Vagina (tissue), 2 donors: ENCODE measurements at places on chromosomes 6 and 20.

DNA sequence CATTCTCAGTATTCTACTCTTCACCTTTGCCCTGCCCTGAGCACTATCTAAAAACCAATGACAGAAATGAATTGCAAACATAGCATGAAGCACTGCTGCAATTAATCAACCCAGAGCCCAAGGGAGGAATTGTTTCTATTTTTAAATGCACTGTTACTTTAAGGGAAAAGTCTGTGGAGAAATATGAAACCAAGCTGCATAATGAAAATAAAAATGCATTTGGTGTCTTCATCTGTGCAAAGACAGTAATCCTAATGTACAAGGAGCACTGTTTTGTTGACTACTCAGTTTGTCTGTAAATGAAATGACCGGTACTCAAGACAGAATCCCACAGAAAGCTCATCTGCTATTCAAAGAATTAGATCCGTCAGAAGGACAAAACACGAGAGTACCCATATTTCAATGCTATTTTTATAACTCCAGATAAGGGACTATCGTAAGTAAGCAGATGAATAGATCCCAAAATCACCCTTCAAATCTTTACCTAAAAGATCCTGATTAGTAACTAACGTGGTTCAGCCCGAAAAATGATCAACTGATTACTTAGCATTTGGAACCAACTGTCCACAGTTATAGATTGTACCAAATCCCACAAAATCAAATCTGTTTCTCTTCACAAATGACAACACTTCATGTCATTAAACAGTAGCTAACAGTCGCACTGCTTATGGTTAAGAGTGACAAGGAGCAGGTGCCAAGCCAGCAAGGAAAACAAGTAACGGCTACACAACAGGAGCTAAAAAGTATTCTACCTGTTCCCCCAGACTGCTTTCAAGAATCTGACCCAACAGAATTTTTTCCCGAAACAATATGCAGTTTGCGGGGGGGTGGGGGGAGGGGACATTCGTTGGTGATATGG is 2.4 kb downstream of the KIF13A start:
- no peak for DNase-seq

- DNase-seq: no peak
These were observed 41.8 kb downstream of the C6orf58 start for GRCh38 chr6:127618729-127619128.

DNA sequence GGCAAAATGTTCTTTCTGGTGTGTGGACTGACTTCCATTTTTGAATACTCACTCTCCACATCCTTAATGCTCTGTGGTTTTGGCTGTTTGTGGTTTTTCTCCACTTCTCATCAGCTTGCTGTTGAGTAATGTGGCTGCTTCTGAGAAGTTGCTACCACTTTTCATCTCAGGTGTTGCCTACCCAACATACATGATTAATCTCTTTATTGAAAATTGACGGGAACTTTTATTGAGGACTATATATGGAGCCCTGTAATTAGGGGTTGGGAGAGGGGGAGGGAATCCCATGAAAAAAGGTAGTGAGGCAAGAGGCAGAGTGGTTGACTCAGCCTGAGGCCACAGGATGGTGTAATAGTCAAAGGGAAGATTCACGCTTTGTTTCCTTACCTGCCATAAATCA is 17.6 kb downstream of the IL22RA2 start:
- DNase-seq: no peak

DNA sequence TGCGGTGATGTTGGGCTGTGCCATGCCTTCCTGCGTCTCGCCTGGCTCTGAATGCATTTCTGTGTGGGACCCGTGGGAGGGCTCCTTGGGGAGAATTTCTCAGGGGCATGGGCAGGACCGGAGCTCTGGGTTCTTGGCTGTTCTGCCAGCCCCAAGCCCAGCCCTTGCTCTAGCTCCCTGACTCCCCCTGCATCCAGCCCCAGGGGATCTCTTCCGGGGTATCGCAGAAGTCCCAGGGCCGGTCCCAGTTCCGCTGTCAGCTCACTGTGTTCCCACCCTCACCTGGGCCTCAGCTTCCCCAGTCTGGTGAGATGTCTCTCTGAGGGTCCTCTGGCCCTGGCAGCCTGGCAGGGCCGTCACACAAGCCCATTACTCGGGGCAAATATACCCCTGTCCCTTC is 20.5 kb downstream of the SPDEF start:
- DNase-seq: no peak

- no peak for DNase-seq
These were observed 47.5 kb downstream of the KIAA1755 start for GRCh38 chr20:38212806-38213606.

DNA sequence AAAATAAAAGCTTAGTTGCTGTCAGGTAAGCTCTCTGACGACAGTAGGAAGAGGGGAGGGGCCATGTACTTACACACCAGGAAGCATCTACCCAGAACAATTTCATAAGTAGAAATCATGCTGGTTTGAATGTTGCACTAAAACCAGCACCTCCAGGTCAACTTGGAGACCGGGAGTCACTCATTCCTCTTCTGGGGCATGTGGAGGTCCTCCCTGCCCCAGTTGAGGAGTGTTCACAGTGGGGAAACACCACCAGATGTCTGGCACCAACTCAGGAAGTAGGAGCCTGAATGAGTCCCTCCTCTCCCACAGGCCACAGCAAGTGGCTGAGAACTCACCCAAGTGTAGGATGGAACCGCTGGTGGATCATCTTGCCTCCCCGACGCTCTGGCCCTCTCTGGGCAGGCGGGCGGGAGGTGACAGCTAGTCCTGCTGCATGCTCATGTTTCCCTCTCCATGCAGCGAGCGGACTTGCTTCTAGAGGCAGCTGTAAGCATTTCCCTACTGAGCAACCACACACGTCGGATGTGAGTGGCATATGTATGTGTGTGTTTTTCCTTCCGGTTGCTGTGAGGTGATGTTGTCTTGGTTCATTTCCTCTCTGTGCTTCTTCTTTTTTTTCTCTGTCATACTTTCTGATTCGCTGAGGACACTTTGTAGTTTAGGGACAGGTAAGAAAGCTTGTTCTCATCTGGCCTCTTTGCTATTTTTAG is 149.5 kb upstream of the NEDD9 start:
- no peak for DNase-seq

DNA sequence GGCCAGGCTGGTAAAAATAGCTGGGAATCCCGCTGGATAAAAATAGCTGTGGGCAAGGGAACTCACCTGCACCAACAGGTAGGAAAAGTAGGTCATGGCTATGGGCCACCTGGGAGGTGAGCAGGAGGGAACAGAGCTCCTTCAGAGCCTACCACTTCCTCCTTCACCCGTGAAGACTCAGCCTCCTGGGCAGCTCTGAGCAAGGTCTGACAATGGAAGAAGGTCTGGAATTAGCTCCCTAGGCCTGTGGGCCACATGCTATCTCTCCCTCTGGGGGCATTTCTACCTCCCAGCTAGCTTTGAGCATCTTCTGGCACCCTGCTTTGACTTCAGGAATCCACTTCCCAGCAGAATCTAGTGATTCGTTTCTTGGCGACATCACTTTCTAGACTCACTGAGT is 153.9 kb downstream of the MRPL14 start:
- DNase-seq: no peak

- DNase-seq: no peak
These were observed 248.5 kb downstream of the FOXC1 start for GRCh38 chr6:1858196-1858595.

- DNase-seq: no peak
These were observed 401.5 kb upstream of the ADGRB3 start for GRCh38 chr6:68233623-68234022.

DNA sequence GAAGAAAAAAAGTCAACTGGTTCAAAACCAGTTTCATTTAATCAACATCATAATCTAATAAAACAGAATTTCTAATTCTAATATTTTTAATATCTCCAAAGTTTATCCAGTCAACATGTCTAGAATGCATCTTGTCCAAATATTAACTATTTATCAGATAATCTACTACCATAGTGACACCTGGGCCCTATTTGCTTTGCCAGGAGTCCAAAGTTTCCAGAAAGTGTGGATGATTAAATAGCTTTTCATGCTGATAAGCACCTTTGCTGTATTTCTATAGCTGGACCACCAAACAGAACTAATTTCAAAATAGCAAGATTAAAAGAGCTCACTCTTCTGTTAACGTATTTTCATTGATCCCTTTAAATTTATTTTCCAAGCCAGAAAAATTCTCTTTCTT is 12.3 kb upstream of the TAAR1 start:
- DNase-seq: no peak

GRCh38 chr6:70304616-70305015 is 1.7 kb upstream of the COL9A1 start:
- no peak for DNase-seq

- DNase-seq: no peak
These were observed 412.8 kb downstream of the CD83 start for GRCh38 chr6:14530385-14530784.

- DNase-seq: no peak
These were observed 4.0 kb downstream of the PPP1R18 start for GRCh38 chr6:30682143-30683117.

- DNase-seq: no peak
These were observed 1133.3 kb upstream of the ADGRB3 start for GRCh38 chr6:67501755-67502154.

- no peak for DNase-seq
These were observed 748 bp upstream of the ZNF292 start for GRCh38 chr6:87154641-87154992.

- no peak for DNase-seq
These were observed 459.2 kb downstream of the RFPL4B start for GRCh38 chr6:112806163-112806865.

DNA sequence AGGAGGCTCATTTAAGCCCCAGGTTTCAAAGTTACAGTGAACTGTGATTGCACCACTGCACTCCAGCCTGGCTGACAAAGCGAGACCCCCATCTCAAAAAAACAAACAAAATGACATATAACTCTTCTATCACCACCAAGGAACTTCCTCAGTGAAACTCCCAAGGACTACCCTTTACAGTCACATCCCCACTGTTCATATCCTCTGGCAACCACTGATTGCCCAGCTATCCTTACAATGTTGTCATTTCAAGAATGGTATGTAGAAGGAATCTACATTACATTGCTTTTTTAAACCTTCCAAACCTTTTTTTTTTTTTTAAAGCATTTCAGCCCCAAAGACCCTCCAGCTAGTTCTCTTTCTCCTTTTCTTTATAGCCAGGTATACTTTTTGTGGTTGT is 123.1 kb upstream of the CARMIL1 start:
- no peak for DNase-seq

GRCh38 chr20:33656783-33657703 is 5.1 kb upstream of the C20orf144 start:
- no peak for DNase-seq

GRCh38 chr20:23143098-23143497 is 57.0 kb upstream of the CD93 start:
- no peak for DNase-seq

DNA sequence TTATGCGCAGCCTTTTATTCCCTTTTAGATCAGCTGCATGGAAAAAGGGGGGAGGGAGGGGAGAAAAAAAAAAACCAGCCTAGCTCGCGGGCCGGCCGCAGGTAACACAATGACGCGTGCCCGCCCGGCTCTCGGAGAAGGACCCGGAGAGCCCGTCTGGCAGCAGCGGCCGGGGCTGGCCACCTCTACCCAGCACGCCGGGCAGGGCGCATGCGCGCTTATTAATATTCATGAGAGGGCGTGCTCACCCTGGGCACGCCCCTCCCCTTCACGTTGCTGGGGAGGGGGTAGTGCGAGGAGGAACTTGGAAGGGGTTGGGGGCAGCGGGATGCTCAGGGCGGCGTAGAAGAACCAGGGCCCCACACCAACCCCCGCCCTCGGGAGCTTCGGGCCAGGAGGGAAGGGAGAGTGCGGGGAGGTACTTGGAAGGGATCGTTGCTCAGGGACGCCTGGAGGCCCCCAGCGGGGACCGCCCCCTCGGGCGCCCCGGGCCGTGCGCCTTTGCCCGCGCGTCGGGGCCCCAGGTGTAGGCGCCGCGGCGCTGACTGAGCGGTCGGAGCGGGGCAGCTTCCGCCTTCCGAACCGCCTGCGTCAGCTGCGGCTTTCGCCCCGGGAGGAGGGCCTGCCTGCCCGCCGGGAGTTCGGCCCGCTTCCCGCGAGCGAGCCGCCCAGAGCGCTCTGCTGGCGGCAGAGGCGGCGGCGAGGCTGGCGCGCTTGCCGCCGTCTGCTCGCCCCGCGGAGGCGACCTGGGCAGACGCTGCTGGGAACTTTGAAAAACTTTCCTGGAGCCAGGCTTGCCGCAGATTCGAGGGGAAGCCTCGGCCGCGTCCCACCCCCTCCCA is at the start of gene JAG1:
Gene JAG1 (minus strand): TSS at position 158 of the 842 bp plus-strand sequence. CDS start 469 bp downstream, outside the sequence.
- no peak for DNase-seq

DNA sequence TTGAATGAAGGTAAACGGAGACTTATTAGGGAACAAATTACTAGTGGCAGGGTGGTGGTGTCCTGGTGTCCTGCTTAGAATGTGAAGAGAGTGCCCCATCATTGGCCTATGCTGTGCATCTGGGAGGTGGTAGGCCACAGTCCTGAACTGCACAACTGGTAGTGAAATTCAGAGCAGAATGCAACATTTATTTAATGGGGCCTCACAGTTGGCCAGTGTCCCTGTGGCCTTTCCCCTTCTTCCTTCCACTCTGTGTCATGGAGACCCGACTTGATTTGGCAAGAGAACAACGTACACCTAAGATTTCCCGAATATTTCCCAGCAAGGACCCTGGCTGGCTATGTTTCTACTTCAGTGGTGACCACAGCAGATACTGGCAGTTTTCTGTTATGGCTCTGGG is 206.9 kb downstream of the LRFN2 start:
- no peak for DNase-seq

DNA sequence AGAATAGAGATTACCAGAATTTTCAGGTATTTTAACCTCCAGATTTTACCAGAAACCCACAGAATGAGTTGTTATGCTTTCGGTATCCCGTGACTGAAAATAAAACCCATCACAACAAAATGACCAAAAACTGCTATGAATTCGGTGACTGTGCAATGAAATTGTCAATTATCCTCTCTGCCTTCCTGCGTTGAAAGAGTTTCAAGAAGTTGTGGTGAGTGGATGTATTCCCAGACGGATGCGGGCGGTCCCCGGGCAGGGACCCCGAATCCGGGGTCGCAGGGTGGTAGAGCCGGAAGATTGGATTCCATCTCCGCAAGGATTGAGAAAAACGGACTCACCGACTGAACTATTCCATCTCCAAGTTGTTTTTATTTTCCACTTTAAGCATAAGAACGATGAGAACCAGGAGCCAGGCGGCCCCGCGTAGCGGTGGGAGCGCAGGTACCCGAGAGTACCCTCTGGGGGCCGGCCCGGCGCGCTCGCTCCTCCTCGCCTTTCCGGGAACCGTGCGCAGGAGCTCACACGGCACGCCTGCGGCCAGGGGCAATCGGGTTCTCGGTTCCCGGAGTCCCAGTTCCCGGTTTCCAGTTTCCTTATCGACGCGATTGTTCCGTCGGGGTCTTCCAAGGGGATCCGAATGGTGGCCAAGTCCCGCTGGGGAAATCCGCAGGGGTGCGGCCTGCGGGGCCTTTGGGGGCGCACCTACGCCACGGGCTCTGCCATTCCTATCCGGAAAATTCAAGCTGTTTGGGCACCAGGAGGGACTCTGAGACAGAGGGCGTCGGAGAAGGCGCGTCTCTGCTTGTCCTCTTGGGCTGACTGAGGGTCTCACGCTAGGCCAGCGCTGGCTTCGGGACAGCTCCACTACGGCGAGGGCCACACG is 104.9 kb upstream of the PRDM1 start:
- DNase-seq: no peak

- DNase-seq: peak; percentile 91
These were observed 25.1 kb downstream of the NEDD9 start for GRCh38 chr6:11207199-11207968.

- no peak for DNase-seq
These were observed 605.6 kb downstream of the QKI start for GRCh38 chr6:164020142-164020541.
